ENCODE measurements at places on chromosomes 1 and 21. TPM values are rescaled to one million over a fixed set of nuclear protein-coding genes. Genes with fewer than 3 reads are reported as not detected.

Gene C1orf94
- total RNA-seq = not detected

DNA sequence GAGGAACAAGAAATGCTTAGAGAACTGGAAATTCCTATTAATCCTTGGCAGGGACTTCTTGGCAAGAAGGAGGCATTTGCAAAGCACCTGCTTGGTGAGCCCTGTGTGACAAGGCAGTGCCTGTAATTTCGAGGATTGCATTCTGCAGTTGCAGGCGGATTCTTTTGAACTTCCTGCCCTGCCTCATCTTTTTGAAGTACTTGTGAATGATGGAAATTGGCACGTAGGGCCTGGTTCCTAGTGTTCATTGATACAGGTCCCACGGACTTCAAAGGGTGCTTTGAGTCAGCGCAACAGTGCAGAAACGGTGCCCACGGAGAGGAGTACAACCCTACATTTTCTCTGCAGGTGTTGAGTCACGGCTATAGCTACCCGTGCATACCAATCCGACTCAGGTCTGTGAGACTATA lies 6.4 kb downstream of the HUNK start:
- DNase-seq = no peak

DNA sequence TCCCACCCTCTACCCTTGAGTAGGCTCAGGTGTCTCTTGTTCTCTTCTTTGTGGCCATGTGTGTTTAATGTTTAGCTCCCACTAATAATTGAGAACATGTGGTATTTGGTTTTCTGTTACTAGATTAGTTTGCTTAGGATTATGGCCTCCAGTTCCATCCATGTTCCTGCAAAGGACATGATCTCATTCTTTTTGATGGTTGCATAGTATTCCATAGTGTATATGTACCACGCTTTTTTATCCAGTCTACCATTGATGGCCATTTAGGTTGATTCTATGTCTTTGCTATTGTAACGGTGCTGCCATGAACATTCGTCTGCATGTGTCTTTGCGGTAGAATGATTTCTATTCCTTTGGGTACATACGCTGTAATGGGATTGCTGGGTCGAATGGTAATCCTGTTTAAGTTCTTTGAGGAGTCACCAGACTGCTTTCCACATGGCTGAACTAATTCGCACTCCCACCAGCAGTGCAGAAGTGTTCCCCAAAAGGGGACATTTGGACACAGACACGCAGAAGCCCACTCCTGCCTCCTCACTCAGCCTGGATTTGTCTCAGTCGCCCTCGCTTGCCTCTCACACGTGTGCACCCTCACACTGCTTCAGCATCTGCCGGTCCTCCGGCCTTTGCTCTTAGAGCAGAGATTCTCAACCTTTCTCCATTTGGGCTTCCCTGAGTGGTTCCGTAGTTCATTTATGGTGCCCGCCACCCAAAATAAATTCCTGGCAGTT lies 3.7 kb downstream of the MX2 start:
- no peak for DNase-seq

Gene BRINP3
- not detected for total RNA-seq

DNA sequence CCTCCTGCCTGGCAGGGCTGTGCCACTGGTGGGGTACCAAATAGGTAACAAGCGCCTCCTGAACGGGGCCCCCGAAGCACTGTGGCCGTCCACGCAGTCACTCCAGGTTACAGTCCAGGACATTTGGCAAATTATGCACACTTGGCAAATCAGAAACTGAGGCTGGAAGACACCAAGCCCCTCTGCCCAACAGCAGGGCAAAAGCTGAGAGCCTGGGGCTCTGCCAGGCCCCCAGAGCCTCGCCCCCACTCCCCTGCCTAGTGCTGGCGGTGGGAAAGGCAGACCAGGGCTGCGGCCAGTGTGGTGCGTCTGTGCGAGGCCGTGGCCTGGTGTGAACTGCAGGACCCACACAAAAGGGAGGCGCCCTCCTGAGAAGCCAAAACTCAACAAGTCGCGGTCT lies 9.4 kb downstream of the PANK4 start:
- no peak for DNase-seq

Gene ZBTB8A
- total RNA-seq = 5.7 TPM

- no peak for DNase-seq
These were observed 140.2 kb downstream of the MIS18A start for GRCh38 chr21:32138658-32139057.
